Stimulated activated naive CD8-positive, alpha-beta T cell treated with anti-CD3 and anti-CD28 coated beads, Interleukin-15, Interleukin-2, amounts not matched to agents 100 U/mL and 50 U/mL, for 24 hours (primary cell): ENCODE measurements at places on chromosomes 2 and 18.

DNA sequence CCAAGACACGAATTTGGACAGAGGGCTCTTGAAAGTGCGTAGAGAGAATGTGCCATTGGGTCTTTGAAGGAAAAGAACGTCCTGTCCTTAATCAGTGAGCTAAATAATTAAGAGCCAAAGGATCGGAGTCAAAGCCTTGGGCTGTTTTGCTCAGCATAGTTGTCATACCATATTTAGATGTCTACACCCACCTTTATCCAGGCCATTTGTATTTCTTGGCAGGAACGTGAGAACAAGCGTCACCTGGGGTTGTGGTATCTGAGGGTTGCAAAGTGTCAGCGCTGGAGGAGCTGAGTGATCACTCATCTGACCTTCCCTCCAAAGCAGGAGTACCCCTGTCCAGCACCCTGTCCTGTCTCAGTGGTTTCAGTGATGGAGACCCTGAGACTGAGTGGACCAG is 4.5 kb downstream of the LPIN1 start:
- DNase-seq = peak; percentile 45

DNA sequence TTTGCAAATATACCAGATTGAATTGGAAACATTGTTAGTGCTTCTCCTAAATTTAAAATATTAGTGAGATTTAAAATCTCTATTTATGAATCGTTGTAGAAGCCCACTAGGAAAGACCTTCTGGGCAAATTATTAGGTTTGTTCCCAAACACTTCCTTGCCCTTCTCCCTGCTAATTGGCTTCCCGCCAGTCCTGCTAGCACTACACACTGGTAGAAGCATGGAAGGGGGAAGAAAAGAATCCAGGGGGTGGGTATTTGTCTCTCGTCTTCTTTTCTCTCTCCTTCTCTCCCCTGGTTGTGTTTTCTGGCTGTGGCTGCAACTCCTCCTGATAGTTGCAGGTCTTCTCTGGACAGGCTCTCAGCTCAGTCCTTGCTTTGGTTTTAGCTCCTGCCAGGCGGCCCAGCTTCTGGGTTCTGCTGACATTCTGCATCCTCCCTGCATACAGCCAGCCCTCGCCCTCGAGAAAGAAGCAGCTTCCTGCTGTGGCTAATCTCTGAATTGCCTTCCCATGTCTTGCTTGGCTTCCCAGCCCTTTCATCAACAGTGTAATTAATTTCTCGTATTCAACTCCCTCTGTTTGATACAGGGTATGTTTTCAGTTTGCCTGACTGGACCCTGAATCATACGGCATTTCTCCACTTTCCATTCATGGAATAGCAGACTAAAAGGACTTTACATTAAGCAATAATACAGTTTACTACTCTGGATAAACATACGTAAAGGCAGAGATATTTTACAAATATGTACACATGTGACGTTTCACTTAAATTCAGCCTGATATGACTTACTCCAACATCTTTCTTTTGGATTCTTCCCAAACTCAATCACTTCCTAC is 6.9 kb upstream of the PARD3B start:
- DNase-seq = no peak

DNA sequence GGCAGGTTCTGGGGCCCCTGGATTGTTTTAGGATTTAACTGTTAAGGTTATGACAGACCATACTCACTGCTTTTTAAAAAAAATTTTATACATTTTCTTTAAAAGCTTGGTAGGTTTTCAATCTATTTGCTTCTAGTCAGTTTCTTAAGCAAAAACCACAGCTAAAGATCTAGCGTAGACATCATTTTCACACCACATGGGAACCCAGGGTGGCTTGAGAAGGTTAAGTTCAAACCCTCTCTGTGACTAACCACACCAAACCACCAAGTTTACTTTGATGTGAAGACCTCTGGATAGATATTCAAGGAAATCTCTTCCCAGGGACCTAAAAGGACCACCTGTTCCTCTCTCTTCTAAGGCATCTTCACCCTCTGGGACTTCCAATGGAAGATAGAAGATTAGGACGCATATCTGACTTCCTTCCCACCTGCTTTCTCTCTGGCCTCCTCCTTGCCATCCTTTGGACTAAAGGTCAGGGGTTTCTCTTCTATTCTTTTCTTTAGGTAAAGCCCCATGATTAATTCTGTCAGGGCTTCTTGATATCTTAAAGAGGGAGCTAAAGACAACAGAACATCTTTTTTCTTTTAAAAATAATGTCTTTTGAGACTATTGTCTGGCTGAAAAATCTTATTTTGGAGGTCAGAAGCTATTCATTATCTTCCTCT is 32.3 kb downstream of the FOSL2 start:
- no peak for DNase-seq

- no peak for DNase-seq
Observed at GRCh38 chr2:172394002-172394401, 33.4 kb upstream of the ITGA6 start.

- no peak for DNase-seq
Observed at GRCh38 chr2:109562421-109562820, 51.3 kb downstream of the SEPTIN10 start.

GRCh38 chr2:119202610-119203310 is 20.9 kb upstream of the STEAP3 start:
- DNase-seq = no peak

DNA sequence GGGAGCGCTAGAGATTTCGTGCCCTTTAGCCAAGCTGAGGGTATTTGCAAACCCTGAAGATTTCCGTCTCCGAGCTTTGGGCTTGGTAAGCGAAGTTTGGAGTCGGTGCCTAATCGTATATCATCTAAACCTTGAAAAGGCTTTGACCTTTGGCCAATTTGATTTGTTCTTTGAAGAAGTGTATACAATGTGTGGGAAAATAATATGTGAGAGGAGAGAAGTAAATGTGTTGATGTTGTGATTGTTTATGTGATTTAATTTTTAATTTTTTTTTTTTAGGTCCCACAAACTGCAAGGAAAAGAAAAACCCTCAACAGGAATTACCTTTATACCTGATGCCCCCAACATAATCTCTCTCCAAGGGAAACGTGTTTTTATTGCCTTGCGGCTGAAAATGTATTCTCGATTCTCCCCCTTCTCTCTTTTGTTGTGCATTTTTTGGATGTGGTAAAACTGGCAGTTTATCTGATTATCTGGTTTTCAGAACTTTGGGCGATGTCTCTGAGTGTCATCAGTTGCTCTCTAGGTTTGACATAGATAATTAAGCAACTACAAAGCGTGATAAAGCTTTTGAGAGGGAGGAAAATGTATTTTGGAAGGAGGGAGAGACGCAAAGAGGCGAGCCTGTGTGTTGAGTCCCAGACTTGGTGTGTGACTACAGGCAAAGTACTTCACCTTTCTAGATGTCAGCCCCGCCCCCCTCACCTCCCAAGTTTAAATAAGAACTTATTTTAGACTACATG is 912 bp upstream of the FBXO11 start:
- peak; percentile 33 for DNase-seq

DNA sequence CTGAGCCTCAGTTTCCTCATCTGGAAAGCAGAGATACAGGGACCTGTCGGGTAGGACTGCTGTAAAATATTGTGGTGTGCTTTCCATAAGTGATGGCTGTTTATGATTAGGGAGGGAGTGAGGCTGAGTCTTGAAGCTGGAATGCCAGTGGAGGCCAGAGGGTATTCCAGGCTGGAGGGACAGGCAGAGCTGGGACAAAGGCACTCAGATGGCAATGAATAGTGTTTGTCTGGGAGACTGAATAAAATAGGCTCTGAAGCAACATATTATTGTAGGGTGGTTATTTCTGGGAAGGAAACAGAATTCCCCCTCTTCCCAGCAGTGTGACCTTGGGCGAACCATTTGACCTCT is 120.7 kb downstream of the INHBB start:
- DNase-seq = no peak

- DNase-seq = no peak
Observed at GRCh38 chr2:199364153-199364552, 93.6 kb downstream of the SATB2 start.

- DNase-seq = peak; percentile 42
Observed at GRCh38 chr2:120227111-120227991, 4.2 kb upstream of the TMEM185B start.

DNA sequence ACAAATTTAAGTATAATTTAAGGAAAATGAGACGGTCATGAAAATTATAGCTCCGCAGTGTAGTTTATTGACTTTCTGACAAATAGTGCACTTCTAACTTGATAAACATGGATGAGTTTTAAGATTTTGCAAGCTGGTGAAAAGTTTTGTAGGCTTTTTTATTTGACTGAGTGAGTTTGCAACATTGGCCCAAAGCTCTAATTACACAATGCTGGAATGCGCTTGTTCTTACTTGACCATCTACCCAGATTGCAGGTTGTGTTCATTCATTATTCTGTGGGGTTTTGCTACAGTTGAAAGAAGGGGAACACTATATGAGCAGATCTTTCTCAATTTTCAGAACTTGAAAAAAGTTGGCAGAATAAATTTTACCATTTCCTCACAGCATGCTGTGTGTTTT is 13.5 kb downstream of the SPOPL start:
- no peak for DNase-seq

DNA sequence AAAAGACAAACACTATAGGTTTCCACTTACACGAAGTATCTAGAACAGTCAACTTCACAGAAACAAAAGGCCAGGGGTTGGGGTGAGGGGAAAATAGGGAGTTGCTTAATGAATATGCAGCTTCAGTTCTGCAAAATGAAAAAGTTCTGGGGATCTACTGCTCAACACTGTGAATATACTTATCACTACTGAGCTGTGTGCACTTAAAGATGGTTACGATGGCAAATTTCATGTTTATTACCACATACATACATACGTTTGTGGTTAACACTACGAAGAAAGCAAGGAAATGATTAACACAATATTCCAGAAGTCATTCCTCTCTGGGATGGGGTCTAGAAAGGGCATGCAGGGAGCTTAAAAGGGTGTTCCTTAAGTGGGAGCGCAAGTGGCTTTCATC is 19.3 kb downstream of the MBOAT2 start:
- DNase-seq = no peak

- no peak for DNase-seq
Observed at GRCh38 chr2:163808406-163808805, 72.6 kb upstream of the FIGN start.

GRCh38 chr18:35522130-35522959 is 24.6 kb upstream of the INO80C start:
- no peak for DNase-seq

DNA sequence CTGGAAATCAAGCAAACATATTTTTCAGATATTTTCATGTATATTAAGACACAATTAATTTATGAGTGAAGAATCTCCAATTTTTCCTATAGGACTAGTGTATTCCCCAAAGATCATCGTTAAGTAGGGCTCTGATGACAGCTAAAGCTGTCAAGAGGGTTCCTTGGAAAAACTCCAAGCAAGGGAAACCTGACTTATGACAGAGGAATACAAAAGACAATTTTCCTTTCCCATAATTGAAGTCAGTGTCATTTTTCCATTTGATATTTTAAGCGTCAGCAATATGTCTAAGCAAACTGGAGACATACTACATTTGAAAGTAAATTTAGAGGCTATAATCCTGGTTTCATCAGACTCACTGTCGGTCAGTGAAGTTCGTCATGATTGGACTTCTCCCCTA is 36.1 kb downstream of the RIT2 start:
- DNase-seq = no peak

DNA sequence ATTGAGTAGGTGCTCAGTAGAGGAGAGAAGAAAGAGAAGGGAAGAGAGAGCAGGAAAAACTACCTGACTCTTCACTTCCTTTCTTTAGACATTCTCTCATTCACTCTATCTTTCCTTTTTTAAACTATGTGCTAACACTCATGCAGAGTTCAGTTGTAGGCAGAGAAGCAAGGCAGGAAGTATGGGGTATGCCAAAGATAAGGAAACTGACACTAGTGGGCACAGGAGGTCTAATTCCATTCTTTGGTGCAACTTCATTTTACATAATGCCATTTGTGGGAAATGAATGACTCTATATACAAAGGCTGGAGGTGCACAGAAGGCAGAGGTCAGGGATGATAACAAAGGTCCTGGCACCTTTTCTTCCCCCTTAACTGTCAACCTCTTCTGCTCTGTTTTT is 35.1 kb upstream of the ACVR1 start:
- DNase-seq = no peak

DNA sequence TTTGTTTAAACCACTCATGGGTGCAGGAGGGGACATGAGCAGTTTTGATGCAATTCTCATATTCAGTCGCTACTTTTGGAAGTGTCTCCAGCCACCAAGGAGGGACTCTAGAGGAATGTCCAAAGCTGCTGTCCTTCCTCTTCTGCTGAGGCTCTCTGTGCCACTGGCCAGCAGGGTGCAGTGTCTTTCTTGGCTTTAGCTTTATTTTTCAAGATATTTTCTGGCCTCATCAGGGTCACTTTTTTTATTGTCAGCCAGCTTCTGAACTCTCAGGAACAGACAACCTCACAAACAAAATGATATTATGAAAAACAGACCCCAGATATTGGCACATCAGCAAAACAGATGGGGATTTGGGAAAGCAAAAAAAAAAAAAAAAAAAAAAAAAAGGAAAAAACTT is 289.3 kb upstream of the ZSWIM2 start:
- DNase-seq = no peak

DNA sequence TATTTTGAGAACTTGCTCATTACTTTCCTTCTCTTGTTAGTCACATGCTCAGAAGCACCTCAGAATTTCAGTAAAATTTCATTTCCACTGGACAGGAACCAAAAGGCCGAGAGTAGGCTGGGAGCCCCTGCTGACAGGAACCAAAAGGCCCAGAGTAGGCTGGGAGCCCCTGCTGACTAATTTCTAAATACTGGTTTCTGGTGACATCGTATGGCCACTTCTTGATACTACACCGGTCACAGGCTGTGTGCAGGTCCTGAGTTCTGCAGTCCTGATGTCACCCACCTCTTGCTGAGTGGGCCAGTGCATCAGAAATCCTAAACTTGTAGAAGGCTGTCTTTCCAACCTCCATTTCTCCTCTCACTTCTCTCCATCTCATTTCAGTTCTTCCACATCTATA is 17.7 kb upstream of the EN1 start:
- no peak for DNase-seq

DNA sequence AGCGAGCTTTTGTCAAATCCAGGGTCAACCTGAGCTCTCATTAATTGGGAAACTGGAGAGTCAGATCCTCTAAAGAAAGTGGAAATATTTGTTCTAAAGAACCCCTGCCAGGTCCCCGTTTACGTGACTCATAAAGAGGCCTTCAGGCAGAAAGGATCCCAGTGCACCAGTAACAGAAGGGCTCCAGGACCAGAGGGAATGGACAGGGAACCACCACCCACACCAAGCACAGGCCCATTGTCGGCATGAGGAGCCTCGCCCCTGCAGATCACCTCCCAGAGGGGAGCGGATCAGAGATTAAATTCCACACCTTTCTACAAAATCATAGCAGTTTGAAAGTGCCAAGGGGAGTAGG is 16.4 kb upstream of the C1QL2 start:
- DNase-seq = no peak

DNA sequence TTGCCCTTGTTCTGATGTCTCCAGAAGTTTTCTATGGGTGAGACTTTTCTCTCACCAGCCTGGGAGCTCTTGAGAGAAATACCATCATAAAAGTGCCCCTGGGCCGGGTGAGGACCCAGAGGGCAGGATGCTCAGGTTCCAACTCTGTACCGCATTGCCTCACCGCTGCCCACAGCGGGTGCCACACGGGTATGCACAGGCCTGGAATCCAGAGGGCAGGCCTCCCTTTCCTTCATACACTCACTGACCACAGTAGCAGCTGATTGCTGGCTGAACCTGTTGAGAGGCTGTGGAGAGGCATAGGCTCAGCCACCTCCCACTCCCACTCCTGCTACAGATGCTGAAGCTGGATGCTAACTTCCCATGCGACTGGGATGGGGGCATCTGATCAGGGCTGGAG is 293.8 kb downstream of the CYP26B1 start:
- DNase-seq = no peak
